ENCODE measurements at places on chromosomes 4 and X. TPM values are rescaled to one million over a fixed set of nuclear protein-coding genes. Genes with fewer than 3 reads are reported as not detected.
A peak's percentile ranks its signal among the peaks of the same experiment; 100 is the strongest.

Gene ADH1B
- total RNA-seq = 5.7 TPM

- no peak for DNase-seq
Measured at GRCh38 chrX:37697169-37697760, 11.7 kb downstream of the XK start.

- no peak for DNase-seq
Measured at GRCh38 chr4:71050809-71051208, 57.4 kb downstream of the DCK start.

- no peak for DNase-seq
Measured at GRCh38 chrX:30702736-30703135, 49.5 kb downstream of the GK start.

GRCh38 chr4:114519368-114519767 is 79.2 kb upstream of the UGT8 start:
- no peak for DNase-seq

GRCh38 chr4:39341075-39341725 is 25.0 kb downstream of the RFC1 start:
- DNase-seq = no peak

DNA sequence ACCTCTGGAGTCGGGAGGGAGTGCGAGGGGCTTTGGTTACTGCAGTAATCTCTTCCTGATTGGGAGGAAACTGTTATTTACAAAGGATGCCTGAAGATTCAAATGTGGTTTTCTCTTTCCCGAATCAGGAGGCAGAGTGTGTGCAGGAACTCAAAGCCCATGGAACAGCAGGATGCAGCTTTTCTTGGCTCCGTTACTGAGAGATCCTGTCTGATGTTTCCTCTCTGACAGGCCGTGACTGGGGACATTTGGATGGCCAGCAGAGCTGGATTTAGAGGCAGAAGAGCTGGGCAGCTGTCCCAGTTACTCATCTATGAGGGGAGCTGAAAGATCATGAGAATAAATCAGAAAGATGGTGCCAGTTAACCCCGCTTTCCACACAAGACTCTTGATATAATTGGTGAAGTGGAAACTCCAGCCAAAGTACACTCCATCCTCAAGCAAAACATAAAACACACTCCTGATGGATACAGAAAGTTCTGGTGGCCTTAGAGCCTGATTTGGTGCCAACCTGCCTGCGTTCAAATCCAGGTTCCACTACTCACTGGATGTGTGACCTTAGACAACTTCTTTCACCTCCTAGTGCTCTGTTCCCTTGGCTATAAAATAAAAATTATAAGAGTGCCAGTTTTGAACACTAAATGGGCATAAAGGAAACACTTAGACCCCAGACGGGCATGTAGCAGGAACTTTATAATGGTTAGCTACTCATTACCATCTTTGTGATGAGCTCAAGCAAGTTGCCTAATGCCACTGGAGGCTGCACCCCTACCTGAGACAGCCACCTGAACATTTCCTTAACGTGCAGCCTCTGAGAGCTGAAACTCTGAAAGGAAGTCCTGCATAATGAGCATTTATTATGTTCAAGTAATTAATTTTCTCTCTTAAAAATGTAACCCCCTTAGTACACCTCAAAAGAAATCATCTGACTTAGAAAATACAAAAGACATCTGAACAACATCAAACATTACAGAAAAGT is 349.0 kb upstream of the GATB start:
- no peak for DNase-seq

DNA sequence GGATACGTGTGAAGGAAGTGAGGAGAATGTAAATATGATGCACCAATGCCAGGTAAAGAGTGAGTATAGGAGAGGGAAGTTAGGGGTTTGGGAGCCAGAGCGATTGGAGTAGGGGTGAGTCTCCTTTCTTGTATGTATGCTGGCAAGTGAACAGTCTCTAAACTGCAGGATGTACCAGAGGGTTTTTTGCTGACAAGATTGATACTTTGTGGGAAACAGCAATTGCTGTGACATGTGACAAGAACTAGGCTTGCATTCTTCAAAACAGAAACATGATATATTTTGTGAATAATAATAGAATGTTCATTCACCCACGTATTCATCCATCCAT is 706 bp downstream of the CHIC1 start:
- DNase-seq = no peak

DNA sequence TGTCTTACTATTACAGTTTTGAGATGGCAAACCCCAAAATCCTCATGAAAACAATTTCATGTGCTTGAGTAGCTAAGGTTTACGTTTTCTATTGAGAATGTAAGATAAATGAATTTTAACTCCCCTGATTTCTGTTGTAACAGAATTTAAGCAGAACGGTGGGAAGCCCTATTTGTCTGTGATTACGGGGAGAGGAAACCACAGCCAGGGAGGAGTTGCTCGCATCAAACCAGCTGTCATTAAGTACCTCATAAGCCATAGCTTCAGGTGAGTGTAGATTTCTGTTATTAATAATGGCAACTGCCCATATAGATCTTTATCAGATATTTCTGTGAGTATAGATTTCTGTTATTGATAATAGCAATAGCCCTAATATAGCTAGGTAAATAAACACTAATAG is 44.2 kb upstream of the RHOH start:
- DNase-seq = no peak

- DNase-seq = no peak
Measured at GRCh38 chr4:112327965-112328733, 31.0 kb downstream of the ALPK1 start.

Gene RASL11B
- total RNA-seq = 0.94 TPM

- DNase-seq = no peak
Measured at GRCh38 chr4:89595125-89595789, 241.7 kb downstream of the SNCA start.

- no peak for DNase-seq
Measured at GRCh38 chrX:118495958-118496762, 545 bp downstream of the DOCK11 start.

Gene THAP9
- 4.9 TPM for total RNA-seq

DNA sequence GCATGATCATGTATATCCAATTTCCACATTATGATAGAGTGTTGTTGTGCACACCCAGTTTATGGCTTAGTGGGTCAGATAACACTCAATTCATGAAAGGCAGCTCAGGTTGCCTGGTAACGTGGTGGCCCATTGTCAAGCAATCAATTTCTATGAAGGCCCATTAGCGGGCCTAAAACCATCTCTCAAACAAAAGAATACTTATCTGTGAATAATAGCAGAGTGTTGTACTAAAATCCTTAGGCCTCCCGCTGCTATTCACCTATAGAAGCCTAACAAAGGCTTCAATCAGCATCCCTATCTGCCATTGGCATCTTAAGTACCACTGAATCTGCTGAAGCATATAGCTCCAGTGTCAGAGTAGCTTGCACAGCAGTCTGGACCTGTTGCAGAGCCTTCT is 849.6 kb upstream of the POU3F4 start:
- no peak for DNase-seq

GRCh38 chr4:139557556-139558110 is 1.6 kb upstream of the SETD7 start:
- DNase-seq = no peak

Gene FGF16
- not detected for total RNA-seq

GRCh38 chr4:80586716-80587115 is 251.2 kb downstream of the CFAP299 start:
- no peak for DNase-seq

DNA sequence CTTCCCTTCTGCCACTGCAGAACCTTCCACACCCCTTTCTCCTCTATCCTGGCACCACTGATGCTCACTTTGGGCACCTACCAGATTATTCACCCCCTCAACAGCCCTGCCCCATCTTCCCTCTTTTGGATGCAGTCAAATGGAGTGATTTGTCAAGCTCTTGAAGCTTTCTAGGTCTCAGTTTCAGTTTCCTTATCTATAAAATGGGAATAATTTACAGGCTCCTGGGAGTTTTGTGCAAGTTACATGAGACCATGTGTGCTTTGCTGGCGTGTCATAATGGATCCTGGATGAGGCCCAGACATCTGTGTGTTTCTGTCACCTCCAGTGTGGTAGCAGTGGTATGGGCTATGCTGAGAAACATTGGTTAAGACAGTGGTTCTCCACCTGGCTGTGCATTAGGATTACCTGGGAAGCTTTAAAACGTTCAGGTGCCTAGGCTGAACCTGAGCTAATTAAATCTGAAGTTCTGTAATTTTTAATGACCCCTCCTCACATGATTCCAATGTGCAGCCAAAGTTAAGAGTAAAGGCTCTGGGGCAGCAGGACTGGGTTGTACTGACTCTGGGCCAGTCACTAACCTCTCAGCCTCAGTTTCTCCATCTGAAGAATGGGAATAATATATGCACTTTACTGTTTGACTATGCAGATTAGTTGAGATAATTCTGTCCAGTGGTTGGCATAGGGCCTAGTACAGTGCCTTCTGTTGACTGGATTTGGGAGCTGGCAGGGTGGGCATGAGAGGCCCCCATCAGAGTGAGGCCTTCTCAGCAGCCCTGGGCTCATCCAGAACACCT is 6.8 kb upstream of the MGST2 start:
- DNase-seq = no peak

DNA sequence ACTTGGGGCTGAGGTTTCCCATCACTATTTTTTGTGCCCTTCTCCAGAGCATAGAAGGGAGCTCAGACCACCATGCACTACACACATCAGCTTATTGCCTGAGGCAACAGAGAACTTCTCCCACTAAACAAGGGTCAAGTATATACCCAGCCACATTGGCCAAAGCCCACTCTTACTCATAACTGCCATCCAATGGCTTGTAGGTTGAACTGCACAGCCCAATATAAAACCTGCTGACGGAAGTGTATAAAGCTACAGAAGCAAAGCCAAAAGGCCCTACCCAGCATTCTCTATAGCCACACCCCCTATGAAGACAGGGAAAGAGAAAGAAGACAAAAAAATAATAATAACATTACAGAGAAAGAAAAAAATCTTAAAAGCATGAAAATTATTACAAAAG is 139.7 kb downstream of the LRBA start:
- no peak for DNase-seq

DNA sequence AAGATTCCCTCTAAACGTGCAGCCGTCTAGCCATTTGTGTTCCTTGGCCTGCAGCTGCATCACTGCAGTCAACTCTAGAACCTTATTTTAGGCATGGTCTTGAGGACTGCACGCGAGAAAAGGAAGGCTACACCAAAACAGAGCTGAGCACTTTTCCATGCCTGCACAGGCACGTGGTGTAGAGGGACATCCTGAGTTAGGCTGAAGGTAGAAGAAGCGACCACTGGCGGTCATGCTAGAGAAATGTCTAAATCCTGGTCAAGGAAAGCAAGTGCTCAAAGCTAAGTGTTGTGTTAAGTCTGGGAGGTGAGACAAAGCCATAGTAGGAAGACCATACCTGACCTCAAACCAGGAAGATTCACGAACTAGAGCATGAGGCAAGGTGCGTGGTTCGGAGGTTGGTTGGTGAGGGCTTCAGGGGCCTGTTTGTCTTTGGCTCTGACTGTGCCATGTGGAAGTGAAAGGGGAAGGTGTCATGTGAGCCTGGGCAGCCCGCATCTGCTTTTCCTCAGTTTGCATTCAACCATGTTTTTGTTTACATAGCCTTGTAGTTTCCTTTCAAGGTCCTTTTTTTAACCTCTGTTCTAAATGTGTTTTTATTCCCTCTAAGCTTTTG is 203.8 kb downstream of the AASDH start:
- DNase-seq = no peak

- DNase-seq = no peak
Measured at GRCh38 chr4:76197971-76198410, 15.6 kb downstream of the SCARB2 start.

GRCh38 chrX:149949743-149950436 is 11.6 kb upstream of the EOLA2 start:
- no peak for DNase-seq

- DNase-seq = no peak
Measured at GRCh38 chrX:34381241-34381640, 249.1 kb upstream of the FAM47A start.

Gene GPR119
- total RNA-seq = not detected

Gene BGN
- total RNA-seq = 1,581 TPM

DNA sequence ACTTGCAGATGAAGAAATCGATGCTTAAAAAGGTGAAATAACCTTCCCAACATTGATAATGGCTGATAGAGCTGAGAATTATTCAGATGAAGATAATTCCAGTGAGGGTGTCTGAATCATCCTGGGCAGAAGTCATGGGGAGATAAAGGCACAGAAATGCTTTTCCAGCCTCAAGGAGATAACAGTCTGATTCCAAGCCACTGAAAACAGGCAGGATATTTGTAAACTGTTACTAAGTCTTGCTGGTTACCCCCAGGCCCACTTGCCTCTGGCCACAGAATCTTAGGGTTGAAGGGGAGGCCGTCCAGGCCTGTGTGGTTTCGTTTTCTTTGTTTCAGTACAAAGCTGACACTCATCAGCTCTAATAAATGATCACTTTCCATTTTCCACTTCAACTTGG is 158.5 kb downstream of the SH3KBP1 start:
- DNase-seq = no peak

DNA sequence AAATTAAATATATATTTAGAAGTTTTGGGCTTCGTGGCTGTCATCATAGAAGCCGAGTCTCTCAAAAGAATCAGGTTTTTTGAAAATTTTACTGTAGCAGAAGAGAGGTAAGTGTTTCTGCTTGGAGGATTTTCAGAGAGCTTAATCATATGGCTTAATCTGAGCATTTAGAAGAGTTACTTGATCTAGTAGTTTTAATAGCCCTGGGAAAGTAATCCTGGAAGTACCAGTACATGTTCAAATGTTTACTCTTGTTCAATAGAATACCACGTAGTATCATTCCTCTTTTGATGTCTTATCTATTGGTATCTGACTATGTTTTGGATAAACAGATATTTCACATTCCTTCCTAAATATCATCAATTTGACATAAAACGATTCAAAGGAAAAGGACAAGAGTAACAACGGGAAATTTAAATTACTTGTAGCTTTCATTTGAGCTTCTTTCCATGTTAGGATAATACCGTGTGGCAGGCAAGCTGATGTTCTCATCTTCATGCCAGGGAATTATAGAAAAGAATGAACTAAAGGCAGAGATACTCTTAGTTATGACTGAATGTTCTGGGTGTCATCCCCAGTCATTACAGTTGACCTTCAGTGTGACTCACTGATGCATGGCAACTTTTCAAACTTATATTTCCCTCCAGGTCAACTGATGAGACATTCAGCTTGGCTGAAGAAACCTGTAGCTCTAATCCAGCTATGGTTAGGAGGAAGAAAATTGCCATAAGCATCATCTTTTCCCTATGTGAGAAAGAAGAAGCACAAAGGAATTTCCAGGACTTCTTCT is 89.8 kb downstream of the FNIP2 start:
- no peak for DNase-seq

DNA sequence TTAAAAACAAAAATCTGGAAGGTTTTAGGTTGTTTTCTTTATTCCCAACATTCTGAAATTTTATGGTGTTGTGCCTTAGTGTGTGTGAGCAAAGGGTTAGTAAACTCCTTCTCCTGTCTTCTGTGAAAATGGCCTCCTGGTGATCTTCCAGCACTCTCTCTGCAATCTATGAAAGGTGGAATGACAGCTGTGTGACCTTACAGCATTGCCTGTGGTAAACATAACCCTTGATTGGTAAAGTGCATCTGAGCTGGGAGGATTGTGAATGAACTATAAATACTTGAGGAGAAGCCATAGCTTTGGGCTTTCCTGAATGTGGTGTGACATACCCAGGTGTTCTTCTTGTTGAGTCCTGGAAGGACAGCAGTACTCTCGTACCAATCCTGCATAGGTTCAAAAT is 10.0 kb downstream of the ART3 start:
- DNase-seq = no peak

- DNase-seq = peak; percentile 79
Measured at GRCh38 chrX:1591863-1592469, 562 bp downstream of the AKAP17A start.

- DNase-seq = no peak
Measured at GRCh38 chr4:74235135-74235534, 73.1 kb upstream of the EPGN start.

- no peak for DNase-seq
Measured at GRCh38 chr4:51868449-51868847, 25.5 kb downstream of the DCUN1D4 start.
